Suppressor macrophage (primary cell): ENCODE measurements at places on chromosomes 6 and 20.

GRCh38 chr6:11439017-11439420 is 98.5 kb upstream of the TMEM170B start:
- peak; percentile 39 for DNase-seq

DNA sequence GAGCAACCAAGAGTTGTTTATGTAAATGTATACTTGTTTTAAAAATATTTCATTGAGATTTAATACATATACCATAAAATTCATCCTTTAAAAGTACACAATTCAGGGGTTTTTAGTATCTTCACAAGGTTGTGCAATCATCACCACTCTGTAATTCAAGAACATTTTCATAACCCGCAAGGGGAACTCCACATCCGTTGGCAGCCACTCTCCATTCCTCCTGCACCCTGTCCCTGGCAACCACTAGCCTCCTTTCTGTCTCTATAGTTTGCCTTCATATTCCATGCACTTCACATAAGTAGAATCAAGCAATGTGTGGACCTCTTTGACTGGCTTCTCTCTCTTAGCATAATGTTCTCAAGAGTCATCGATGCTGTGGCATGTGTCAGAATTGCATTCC is 104.2 kb upstream of the PDE10A start:
- no peak for DNase-seq

DNA sequence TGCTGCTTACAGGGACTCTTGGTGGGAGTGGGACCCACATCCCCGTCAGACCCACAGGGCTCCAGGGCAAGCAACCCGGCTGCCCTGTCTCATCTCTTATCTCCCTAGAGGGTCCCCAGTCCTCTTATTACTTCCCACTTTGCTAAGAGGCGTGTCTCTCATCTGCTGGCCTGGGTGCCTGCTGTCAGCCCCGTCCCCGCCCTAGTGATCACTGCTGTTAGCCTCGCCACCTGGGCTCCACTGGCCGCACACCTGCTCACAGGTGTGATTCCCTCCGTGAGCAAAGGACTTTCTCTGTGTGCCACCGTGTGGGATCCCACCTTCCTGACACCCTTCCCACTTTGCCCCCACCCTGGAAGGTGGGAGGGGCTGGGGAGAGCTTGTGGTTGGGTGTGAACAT is 57.6 kb downstream of the TCP11 start:
- DNase-seq = no peak

GRCh38 chr20:57716202-57716601 is 6.4 kb upstream of the PMEPA1 start:
- no peak for DNase-seq

DNA sequence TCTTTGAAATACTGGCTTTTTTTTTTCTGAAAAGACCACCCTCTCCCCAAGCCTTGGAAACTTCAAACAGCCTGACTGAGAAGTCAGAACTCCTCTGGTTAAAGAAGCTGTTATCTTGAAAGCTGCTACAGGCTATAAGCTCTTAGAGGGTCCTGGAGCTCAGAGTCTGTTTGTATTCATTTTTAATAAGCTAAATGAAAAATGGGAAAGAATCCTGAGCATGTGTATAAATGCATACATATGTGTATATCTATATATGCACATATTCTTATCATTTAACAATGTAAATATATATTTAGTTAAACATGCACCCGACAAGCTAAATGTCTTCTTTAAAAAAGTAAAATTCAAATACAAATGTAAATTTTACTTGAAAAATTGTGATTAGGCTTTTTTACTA is 494.9 kb upstream of the POU3F2 start:
- DNase-seq = no peak

DNA sequence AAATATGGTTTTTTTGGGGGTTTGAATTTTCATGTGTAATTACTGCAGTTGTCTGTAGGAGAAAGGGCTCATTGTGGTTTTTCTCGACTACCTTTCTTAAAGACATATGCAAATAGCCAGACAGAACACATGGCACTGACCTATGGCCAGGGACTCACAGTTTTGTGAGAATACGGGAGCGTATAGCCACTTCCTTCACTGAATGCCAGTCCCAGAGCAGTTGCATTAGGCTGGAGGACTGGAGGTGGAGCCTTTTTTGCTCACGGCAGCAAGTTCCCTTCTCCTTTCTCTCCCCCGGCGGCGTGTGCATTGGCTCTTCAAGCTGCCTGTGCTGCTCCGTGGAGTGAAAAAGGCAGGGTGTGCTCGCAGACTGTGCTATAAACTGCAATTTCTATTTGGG is 114.9 kb downstream of the AKAP7 start:
- DNase-seq = peak; percentile 87

DNA sequence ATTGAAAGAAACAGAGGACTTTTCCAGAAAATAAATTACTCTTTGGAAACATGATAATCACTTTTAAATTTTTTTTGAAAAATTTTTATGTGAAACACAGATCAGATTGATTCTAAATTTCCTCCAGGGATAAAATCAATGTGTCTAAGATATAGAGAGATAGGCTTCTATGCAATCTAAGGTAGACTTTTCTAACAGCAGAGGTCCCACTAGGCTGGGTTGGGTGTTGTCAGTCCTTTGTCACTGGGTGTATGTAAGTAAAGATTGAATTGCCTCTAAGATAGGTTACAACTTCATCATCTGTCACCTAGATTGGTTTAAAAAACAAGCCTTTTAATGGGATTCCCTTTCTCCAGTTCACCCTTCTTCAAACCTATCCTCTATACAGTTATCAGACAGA is 449.9 kb downstream of the DHX35 start:
- DNase-seq = no peak

DNA sequence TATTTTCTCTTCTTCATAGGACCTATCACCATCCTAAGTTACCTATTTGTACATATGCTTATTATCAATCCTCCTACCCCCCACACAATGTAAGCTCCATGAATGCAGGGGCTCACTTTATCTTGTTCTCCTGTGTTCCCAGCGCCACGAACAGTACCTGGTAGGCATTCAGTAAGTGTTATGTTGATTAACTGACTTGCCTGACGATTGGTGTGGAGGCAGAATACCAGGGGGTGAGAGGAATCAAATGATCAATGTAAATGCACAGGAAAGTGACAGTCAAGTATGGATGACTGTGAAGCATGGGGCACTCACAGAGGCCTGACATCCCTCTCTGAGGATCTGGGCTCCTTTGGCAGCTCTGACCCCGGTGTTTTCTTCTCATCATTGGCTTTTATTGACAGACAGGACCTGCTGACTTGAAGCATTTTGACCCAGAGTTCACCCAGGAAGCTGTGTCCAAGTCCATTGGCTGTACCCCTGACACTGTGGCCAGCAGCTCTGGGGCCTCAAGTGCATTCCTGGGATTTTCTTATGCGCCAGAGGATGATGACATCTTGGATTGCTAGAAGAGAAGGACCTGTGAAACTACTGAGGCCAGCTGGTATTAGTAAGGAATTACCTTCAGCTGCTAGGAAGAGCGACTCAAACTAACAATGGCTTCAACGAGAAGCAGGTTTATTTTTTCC is 6.1 kb upstream of the IFT52 start:
- DNase-seq = no peak

DNA sequence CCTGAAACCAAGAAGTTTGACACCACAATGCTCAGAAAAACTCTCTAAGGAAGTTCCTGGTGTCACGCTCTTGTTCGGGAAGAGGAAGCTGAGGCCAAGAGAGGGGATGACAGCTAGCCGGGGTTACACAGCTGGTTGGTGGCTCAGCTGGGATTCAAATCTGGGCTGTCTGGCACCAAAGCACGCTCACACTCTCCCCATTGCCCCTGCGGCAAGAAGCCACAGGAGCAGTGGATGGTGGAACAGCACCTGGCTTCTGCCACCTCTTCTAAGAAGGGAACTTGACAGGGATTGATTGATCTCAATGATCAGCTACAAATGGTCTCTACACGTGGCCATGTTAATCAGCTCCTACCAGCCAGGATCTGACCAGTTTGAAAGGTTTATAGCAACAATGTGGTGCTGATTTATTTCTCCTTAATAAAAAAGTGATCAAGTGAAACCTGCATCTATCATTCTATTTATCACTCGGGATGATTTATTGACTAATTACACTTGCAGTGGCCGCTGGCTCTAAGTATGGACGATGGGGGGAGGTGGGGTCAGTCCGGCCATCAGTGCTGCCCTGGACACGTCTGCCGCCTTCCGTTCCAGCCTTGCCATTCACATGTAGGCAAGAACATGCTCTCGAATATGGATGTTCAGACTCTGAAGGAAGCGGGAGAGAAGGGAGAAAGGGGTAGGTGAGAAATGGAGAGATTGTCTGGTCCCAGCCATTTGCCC is 71.9 kb upstream of the TOP1 start:
- DNase-seq = peak; percentile 73
